Stimulated activated CD4-positive, alpha-beta T cell treated with anti-CD3 and anti-CD28 coated beads, Interleukin-4, amount 100 ng/mL, for 24 hours (primary cell): ENCODE measurements at places on chromosomes 11 and 22.

DNA sequence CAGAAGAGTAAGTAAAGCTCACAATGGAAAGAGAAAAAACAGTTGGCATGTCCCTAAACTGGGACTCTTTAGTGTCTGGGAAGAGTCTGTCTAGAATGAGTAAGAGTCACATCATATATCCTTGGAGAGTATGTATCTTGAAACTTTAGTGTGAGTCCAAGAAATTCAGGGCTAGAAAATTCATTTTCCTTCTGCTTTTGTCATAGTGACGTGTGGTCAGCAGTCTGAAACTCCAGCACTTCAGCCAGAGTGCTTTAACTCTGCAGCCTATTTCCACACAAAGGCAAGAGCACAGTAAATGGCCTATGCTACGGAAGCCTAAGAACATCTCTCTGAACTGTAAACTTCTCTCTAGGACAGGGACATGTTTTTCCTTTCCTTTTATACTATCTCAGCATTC, 174.1 kb downstream of the FAM181B start:
- no peak for DNase-seq

DNA sequence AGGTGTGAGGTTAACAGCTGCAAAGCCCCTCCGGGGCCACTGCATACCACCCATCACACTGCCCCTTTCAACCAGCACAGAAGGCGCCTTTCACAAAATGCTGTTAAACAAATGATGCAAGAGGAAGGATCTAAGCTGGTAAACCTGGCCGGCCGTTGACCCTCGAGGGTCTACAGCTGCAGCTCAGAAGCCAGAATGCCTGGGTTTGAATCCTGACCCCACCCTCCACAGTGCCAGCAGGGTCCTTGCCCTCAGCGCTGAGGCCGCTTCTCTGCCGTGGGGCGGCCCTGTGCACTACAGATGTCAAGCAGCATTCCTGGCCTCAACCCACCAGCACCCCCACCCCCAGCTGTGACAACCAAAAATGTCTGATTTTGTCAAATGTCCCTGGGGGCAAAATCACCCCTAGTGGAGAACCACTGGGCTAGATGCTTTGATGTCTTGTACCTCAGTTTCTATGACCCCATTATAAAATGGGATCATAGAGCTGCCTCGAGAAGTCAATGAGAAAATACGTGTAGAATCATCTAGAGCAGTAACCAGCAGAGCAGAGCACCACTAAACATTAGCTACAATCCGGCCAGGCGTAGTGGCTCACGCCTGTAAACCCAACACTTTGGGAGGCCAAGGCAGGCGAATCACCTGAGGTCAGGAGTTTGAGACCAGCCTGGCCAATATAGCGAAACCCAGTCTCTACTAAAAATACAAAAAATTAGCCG, 77.9 kb downstream of the CELSR1 start:
- no peak for DNase-seq

DNA sequence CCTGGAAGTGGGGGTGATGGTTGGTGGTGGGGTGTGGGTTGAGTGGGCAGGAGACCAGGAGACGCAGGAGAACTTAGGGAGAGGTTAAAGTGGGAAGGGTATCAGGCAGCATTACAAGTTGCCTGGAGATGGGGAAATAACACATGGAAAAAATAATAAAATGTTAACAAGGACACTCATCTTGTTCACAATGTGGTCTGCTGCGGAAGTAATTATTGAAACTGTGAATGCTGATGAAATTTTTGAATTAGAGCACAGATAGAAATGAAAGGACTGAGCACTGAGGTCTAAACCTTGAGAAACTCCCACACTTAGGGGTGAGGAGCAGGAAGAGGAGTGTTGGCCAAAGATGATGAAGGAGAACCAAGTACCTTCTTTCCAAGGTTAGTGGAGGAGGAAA, 346.0 kb upstream of the PLET1 start:
- no peak for DNase-seq

- no peak for DNase-seq
These were observed 1.2 kb downstream of the TSPAN32 start for GRCh38 chr11:2302896-2303626.

DNA sequence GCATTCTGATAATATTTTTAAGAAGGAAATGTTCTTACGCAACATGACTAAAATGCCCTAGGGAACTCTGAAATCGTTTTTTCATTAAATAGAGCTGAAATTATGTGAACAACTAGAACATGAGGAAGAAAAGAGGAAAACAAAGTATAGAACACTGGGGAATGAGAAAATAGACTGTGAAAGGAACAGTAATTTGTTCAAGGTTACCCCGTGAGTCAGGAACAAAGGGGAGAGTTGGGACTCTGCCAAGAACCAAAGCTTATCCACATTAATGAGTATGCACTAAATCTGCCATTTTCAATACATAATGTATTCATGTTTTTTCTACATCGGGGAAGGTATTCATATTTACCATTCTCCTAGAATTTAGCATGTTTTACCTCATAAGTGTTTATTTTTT, 961.8 kb upstream of the CCDC90B start:
- DNase-seq: no peak

GRCh38 chr11:93614173-93614722, 47.2 kb upstream of the CEP295 start:
- peak; percentile 8 for DNase-seq

GRCh38 chr11:64713781-64714363, 9.1 kb downstream of the NRXN2 start:
- DNase-seq: no peak

GRCh38 chr22:29230972-29231875, 25.5 kb downstream of the EMID1 start:
- no peak for DNase-seq

- DNase-seq: no peak
These were observed 37.8 kb downstream of the PPFIBP2 start for GRCh38 chr11:7551571-7551970.

DNA sequence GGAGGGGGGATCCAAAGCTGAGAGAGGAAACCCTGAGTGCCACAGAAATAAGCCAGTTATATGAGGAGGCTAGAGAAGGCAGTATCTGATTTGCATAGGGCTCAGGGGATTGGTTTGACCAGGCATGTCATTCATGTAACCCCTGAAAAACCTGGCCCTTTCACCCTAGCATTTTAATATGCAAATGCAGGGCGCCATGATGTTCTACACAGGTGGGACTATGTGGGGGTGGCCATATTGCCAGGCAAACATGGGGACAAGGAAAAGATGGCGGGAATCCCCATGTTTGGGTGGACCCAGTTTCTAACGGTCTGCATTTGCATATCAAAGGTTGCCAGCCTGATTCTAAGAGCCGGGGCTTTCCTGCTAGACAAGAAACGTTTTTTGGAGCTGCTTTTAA, 27.2 kb downstream of the CSF2RB start:
- no peak for DNase-seq

DNA sequence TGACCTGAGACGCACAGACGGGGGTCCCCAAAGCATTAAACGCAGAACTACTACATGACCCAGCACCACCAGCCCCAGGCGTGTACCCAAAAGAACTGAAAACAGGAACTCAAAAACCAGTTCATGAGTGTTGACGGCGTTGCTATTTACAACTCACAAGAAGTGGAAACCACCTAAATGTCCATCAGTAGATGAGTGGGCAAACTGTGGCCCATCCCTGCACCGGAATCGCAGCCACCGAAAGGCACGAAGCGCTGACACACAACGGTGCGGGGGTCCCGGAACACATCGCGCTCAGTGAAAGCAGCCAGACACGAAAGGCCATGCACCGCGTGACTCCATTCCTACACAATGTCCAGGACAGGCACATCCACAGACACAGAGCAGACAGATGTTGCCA, 79.2 kb downstream of the TRMU start:
- DNase-seq: no peak

DNA sequence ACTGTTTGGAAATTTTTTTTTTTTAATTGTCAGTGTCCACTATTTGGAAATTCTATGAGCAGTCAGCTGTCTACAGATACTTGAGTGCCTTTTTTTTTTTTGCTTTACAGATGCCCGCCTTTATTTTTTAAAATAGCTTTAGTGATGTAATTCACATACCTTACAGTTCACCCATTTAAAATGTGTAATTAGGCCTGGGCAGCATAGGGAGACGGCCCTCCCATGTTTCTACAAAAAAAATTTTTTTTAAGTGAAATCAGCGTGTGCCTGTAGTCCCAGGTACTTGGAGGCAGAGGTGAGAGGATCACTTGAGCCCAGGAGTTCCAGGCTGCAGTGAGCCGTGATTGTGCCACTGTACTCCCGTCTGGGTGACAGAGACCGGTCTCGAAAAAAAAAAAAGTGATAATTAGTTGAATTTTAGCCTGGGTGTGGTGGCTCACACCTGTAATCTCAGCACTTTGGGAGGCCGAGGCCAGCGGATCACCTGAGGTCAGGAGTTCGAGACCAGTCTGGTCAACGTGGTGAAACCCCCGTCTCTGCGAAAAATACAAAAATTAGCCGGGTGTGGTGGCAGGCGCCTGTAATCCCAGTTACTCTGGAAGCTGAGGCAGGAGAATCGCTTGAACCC, 1.5 kb downstream of the ZNF143 start:
- no peak for DNase-seq

- DNase-seq: no peak
These were observed 29.2 kb downstream of the CERK start for GRCh38 chr22:46708766-46709330.

DNA sequence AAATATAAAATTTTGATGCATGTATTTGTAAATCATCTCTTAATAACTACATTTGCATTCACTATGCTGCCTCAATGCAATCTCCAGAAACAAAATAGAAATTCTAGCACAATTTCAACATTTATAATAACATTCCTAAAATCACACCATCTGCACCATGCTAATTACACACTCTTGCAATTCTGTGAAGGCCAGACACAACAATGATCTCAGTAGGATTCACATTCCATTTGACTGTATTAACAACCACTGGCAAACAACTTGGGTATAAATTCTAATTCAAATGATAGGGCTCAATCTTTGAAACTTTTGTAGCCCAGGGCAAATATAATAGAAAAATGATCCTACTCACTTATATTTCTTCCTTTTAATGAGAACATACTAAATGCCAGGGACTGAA, 25.9 kb downstream of the RAB6A start:
- DNase-seq: no peak

DNA sequence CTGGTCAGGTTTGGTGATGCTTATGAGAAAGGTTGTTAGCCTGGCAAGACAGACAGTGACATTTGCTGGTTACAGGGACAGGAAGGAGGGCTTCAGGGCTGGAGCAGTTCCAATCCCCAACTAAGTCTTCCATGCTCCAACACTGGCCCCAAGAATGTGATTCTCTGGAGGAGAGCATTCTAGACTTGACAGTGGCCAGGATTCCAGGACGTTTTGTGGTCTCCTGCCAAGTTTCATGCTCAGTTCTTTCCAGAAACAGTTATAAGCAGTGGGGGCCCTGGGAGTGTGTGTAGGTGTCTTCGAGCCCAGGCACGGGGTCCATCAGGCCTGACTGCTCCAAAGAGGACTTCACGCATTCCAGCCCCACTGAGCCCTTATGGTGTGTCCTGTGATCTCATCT, 8.9 kb upstream of the GRK3 start:
- no peak for DNase-seq

- no peak for DNase-seq
These were observed 40.1 kb downstream of the CERK start for GRCh38 chr22:46697811-46698515.

GRCh38 chr11:61290905-61291690, 4.0 kb downstream of the VWCE start:
- no peak for DNase-seq

- no peak for DNase-seq
These were observed 10.2 kb downstream of the C11orf96 start for GRCh38 chr11:43952401-43953342.

GRCh38 chr22:35218079-35218478, 39.2 kb upstream of the HMGXB4 start:
- DNase-seq: no peak

- no peak for DNase-seq
These were observed 16.6 kb downstream of the OR10D3 start for GRCh38 chr11:124199702-124200101.

DNA sequence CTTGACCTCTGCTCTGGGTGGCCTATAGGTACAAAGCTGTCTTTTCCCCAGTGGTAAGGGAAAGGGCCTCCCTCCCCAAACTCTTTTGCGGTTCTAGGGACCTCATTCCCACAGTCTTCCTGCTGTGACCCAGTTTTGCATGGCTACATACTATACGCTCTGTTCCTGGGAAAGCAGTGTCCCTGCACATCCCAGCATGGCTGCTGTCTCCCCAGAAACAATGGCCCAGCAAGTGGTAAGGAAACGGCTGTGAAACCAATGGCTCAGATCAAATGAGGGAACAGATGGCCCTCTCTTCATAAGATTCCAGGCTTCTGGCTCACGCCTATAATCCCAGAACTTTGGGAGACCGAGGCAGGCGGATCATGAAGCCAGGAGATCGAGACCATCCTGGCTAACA, 41.1 kb downstream of the RPL27A start:
- no peak for DNase-seq

DNA sequence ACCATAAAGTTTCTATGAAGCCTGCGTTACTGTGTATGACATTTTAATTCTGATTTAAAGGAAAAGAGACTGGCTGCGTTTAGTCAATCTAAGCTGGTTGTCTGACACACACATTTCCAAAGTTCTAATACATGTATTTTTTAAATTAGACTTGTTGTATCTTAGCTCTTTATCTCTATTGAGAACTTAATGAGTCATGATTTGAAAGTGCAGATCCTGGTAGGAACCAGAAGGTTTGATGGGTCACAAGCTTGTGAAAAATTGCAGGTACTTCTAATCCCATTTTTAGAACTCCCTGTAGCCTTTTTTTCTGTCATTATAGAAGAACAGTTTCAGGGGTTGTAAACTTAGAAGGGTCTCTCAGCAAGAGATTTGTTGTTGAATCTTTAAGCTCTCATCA, 210.3 kb downstream of the DDX10 start:
- no peak for DNase-seq

GRCh38 chr11:101840704-101841103, 74.1 kb upstream of the CEP126 start:
- no peak for DNase-seq

GRCh38 chr11:9754010-9754471, 90.2 kb downstream of the SWAP70 start:
- no peak for DNase-seq

- peak; percentile 69 for DNase-seq
These were observed 45.7 kb downstream of the TXN2 start for GRCh38 chr22:36435516-36436415.
